ENCODE measurements at places on chromosomes 3 and 15.

DNA sequence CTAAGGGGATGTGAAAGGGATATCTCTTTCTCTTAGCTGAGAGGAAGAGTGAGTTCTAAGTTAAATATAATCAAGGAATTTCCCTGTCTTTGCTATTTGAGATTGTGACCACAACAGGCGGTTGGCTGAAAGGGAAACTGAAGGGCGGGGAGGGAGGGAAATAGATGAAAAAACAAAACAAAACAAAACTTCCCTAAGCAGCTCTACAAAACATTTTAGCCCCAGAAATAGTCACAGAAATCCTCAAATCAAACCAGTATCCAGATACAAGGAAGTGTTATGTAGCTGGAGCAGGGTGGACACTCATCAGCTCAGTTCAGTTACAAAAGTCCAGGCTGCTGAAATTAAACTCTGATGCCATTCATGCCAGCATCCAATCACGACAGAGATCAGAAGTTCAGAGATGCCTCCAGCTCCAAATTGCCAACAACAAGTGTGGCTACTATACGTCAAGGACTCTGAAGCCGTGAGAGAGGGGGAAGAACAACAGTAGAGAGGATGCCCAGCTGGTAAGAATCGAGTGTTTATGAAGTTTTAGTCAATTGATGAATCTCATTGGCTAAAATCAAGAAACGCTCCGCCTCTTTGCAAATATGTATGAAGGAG is 319 bp upstream of the TP63 start:
- no peak for DNase-seq

GRCh38 chr3:42161050-42161935 is 70.1 kb downstream of the TRAK1 start:
- no peak for DNase-seq

- no peak for DNase-seq
Measured at GRCh38 chr3:23894254-23895061, 22.3 kb downstream of the NKIRAS1 start.

DNA sequence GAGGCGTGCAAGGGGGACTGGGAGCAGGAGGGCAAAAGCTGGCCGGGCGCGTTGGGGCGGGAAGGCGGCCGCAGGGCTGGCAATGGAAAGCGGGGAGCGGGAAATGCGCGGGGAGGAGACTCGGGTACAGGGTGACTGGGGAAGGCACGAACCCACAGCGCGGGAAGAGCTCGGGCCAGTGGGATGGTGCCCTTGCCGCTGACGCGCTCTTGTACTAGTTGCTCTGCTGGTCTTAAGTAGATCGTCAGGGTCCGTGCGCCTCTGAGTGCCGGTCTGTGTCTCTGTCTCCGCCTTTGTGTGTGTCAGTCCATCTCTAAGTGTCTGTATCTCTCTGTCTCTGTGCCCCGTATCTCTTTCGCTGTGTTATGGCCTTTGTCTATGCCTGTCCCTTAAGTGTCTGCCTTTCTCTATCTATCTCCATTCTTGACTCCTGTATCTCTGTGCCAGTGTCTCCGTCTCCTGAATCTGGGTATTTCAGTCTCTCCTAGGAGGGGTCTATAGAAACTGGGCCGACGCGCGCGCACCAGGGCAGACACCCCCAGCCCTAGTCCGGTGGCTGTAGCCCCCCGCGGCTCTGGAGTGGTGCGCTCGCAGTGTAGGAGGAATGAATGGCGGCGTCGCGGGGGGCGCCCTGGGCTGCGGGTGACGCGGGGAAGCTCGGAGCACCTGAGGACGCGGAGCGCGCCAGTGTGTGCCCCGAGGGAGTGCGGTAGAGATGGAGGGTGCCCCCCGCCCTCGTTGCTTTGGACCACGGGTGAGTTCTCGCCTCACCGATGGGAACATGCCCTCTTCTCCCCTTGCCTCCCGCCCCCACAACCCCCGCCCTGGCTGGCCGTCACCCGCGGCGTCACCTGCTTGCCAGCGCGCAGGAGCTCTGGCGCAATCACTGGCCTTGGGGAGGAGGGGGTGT is 756 bp upstream of the CAMK2N2 start:
- peak; percentile 85 for DNase-seq

DNA sequence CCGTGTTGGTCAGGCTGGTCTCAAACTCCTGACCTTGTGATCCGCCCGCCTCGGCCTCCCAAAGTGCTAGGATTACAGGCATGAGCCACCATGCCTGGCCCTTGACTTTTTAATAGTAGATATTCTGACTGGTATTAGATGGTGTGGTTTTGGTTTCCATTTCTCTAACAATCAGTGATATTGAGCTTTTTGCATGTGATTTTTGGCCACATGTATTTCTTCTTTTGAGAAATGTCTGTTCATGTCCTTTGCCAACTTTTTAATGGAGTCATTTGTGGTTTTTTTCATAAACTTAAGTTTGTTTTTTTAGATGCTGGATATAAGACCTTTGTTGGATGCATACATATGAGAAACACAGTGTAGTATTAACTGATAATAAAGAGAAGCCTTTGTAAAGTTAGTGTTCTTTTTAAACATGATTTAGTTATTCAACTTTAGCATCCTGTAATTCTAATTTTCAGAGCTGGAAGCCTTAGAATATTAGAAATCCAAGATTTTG is 280.8 kb downstream of the RBMS3 start:
- DNase-seq, result no peak

GRCh38 chr3:66407611-66408218 is 93.1 kb downstream of the LRIG1 start:
- DNase-seq, result no peak

DNA sequence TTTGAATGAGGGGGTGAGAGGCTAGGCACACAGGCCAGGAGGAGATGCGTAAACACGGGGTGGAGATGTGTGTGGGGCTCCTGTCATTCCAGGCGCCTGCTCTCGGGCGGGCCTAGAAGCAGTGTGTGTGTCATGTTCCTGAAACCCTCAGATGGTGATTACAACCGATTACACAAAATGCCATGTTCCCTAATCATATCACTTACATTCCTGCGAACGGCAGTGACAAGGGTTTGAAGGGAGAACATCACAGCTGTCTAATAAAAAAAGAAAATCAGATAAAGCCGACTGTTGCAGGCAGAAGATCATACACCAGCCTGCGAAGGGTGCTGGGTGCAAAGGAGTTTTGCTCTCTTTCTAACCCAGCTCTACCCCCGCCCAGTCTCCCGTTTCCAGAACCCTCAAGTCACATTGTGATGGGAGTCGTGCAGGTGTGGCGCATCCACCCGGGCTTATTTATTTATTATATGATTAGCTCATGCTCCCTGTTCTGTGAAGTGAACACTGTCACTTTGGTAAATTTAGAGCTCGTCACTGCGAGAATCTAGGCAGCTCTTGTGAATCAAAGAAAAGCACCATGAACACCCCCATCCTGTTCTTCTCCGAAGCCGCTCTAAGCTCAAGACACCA is 140.3 kb downstream of the NR2F2 start:
- DNase-seq, result no peak

DNA sequence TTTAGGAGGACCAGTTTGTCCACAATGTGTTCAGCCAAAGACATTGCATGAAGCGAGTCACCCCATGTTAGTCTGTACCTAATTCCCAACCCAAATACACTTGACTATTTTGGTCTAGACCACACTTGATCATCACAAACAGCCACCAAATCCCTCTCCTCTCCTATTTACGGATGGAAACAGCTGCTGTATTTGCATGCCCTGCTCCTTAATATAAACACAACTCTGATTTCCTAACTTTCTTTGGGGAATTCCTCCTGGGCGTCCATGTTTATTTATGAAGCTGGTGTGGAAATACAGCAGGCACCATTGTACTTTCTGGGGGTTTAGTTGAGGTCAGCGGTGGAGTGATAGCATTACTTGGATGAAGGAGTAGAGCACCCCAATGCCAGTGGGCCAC is 235.2 kb downstream of the TLE3 start:
- DNase-seq, result no peak

DNA sequence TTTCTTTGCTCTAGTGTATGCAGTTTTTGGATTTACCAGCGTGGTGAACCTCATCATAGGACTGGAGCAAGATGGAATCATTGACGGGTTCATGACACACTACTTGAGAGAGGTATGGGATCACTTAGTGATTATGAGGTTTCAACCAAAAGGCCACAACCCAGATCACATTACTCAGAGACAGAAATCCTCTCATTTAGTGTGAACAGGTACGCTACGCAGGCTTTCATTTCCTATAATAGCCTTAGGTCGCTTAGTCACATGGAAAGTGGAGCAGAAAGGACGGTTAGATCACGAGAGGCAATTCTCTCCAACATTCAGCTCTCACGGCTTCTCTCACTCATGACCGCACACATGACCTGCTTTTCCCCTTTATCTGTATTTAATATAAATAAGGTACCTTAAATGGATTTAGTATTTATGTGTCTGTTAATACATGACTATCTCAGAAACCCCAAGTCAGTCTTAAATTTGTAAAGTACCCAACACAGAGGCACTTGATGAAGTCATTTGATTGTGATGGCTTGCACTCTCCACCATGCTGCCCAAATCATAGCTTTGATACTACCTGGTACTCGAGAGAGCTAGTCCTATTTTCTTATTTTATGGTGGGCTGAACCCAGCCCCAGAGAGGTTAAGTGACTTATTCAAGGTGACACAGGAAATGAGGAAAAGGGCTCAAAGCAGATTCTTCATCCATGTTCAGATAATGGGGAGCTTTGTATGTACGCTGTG is 8.6 kb downstream of the TM6SF1 start:
- no peak for DNase-seq

GRCh38 chr15:44726136-44726535 is 10.2 kb upstream of the TRIM69 start:
- no peak for DNase-seq

- DNase-seq, result no peak
Measured at GRCh38 chr15:101044625-101045235, 125.6 kb downstream of the LRRK1 start.

DNA sequence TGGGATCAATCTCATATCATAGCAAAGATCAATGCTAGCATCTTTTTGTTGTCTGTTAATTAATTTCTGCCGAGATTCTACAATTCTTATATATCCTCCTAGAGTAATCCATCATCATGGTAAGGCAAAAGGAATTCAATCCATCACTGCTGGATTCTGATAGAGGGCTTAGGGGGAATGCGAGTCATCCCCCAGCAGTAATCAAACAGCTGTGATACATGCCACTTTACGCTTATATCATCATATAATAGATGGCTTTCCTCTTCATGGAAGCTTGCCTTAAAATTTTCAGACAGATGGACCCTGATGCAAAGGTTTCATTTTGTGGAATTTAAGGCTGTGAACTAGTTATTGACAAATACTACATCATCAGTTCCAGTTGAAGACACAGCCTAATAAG is 645.9 kb downstream of the CADM2 start:
- DNase-seq, result no peak

- DNase-seq, result no peak
Measured at GRCh38 chr15:78811124-78811824, at the start of gene ADAMTS7. Gene ADAMTS7 (minus strand): TSS chr15:78811464. CDS start chr15:78811220, 244 bp downstream.

DNA sequence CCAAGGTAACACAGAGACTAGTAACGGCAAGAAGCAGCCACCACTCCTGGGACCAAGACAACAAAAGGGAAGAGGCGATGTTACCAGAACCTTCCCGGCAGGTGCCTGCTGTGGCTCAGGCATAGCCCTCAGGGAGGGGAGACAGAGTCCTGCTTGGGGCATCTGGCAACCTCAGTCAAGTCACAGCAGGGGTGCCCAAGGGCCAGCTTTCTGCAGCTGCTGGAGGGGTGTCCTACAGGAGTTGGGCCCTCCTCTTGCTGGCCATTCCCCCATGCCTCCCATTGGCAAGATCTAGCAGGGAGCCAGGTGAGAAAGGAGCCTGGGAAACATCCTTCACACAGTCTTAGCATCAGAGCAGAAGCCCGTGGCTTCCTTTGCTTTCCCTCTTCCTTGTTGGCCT is 197.3 kb upstream of the IL12A start:
- no peak for DNase-seq

DNA sequence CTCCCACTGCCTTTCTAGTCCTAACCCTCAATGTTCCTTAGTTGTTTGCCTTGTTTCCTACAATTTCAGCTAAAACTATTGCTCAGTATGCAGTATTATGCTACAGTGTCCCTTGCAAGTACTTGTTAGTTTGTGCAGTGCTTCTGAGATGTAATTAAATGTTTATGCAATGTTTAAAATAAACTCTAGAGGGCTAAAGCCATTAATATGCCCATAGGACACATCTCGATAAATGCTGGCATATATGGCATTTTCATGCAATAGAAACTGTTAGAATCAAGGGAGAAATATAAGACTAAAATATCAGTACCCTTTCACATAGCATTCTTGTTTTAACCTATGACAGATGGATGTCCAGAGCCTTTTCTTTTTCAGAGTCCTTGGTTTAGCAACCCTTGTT is 59.8 kb upstream of the ACKR4 start:
- DNase-seq, result no peak

GRCh38 chr3:173398111-173398479 is 551 bp downstream of the NLGN1 start:
- DNase-seq, result peak; percentile 75

All from NCI-H774 (cell line).